ENCODE measurements at places on chromosomes 7 and 10.

- DNase-seq, result peak; percentile 60
Observed at GRCh38 chr10:97714401-97715258, 1.1 kb downstream of the MARVELD1 start.

- DNase-seq, result peak; percentile 60
Observed at GRCh38 chr10:75542084-75542483, 110.7 kb downstream of the LRMDA start.

DNA sequence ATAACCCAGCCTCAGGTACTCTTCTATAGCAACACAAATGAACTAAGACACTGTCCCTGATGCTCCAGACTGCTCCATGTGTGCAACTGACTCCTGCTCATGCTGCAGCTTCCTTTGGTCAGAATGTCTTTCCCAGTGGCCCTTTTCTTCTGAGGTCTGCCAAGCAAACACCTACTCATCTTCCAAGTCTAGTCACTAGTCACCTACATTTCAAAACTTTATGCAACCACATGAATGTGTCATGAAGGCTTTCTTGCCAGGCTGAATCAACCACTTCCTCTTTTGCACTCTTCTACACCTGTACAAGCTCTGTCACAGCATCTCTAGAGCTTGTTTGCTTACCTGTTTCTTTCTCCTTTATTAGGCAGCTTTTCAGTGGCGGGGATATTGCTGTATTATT is 75.8 kb downstream of the LSMEM1 start:
- DNase-seq, result no peak

- no peak for DNase-seq
Observed at GRCh38 chr7:76300166-76300731, 2.2 kb upstream of the HSPB1 start.

GRCh38 chr7:41869596-41869995 is 166.7 kb upstream of the INHBA start:
- no peak for DNase-seq

- peak; percentile 65 for DNase-seq
Observed at GRCh38 chr7:133051066-133051465, 30.8 kb downstream of the CHCHD3 start.

- no peak for DNase-seq
Observed at GRCh38 chr7:50812841-50813475, 30.3 kb upstream of the GRB10 start.

DNA sequence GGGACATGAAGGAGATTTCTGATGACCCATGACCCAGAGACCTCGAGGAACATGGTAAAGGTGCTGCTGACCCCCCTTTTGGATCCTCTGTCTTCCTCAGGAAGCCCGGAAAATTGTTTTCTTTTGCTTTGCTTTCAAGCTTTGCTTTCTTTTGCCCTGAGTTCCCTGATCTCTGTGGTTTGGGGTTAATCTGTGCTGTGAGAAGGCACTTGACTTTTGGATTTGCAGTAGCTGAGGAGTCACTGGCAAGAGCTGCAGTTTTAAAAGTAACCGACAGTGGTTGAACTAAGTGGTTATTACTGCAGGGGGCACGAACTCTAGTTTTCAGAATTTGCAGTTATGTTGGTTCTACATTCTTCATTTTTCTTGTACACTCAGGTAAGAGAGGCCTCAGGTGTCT is 53.0 kb downstream of the PDZD8 start:
- DNase-seq, result no peak

DNA sequence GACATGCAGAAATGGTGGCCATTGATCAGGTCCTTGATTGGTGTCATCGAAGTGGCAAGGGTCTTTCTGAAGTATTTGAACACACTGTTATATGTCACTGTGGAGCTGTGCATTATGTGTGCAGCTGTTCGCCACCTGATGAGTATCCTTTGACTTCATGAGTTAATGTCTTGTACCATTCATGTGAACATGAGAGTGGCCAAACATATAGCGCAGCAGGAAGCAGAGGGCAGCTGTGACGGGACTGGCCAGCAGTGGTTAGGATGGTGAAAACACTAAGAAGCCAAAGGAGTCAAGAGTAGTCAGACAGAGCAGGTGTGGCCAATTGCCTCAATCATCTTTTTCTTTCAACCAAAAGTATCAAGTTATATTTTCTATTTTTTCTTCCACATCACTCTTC is 167.4 kb downstream of the IMMP2L start:
- no peak for DNase-seq

GRCh38 chr10:132698761-132699391 is 87.1 kb downstream of the NKX6-2 start:
- DNase-seq, result no peak

- no peak for DNase-seq
Observed at GRCh38 chr7:53485354-53485753, 449.9 kb downstream of the POM121L12 start.

DNA sequence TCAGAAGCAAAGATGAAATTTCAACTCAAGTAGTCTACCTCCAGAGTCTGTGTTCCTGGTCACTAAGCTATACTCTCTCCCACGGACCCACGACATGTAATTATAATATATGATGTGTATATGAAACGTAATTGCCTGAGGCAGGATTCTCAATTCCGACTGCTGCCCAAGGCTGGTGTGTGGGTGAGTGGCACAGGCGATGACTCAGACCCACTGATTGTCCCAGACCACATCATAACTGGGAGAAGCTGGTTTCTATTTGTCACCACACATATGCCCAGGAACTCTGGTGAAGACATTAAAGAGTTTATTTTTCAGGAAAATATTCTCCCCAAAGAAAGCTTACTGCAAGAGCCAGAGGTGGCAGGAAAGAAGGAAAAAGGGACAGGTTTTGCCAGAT is 219.3 kb downstream of the JAZF1 start:
- DNase-seq, result no peak

- no peak for DNase-seq
Observed at GRCh38 chr7:12612622-12613021, 42.1 kb downstream of the SCIN start.

DNA sequence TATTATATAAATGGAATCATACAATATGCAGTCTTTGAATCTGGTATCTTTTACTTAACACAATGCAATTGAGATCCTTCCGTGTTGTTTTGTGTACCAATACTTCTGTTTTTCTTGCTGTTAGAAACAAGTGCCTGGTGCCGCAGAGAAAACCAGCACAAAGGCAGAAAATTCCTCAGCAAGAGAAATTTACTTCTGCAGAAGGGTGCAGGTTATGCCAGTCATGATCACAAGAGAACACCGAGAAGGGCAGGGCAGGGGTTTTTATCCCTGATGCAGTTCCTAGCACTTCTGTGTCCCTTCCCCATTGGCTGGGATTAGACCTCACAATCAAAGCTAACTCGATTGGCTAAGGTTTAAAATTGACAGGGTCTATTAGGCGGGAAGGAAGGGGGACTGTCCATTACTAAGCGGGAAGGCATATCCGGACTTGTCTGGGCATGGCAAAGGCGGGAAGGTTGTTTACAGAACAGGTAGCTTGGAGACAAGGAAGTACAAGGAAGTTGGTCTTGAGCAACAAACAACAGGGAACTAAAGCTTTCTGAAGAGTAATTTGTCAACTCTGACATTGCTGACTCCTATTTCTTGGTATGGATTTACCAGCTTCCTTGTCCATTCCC is 2.4 kb upstream of the ZNF33B start:
- no peak for DNase-seq

DNA sequence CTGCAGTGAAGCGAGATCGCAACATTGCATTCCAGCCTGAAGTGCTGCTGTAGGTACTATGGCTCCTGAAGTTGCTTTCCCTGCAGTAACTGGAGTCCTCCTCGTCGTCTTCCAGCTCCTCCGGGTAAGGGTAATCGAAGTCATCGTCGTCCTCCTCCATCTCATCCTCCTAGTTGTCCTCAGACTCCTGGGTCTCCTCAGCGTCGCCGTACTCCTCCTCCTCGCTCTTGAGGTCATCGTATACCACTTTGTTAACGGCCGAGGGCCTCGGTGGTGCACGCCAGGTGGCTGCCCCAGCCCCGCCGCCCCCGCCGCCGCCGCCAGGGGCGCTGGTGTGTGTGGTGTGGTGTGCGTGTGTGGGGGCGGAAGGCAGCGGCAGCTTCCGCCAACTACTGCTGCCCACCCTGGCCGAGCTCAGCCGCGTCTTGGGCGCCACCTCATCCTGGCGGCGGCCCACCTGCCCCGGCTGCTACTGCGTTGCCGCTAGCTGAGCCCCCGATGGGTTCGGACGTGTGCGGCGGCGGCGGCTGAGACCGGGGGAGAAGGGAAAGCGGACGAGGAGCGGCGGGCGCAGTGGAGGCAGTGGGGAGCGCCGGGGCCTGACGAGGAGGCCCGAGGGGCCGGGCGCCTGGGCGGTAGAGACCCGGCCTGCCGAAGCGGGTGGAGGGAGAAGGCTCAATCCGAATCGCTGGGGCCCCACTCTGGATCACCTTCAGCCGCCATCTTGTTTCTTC is 11.8 kb upstream of the ACBD5 start:
- peak; percentile 20 for DNase-seq

GRCh38 chr10:46040004-46040403 is 6.1 kb downstream of the MSMB start:
- DNase-seq, result no peak

DNA sequence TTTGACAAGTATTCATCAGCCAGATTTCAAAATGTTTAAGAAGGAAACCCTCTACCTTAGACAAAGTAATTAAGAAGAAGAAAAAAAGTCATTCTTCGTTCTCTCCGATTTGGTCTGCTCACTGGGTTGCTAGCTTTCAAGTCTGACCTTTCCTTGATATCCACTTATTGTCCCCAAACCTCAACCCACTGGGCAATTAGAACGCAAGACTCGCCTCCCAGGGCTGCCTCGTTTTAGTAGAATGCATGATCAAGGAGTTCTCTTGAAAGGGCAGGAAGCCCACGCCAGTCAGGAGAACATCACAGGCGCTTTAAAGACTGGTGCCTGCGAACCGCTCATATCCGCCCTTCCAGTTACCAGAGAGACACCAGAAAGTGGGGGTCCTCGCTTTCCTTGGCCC is 637.7 kb downstream of the PARD3 start:
- no peak for DNase-seq

- no peak for DNase-seq
Observed at GRCh38 chr7:116545411-116545993, 20.7 kb downstream of the CAV1 start.

Measured in brain (organoid and tissue), 16 donors.